Endothelial cell (in vitro differentiated cells): ENCODE measurements at places on chromosomes 11 and 22.

GRCh38 chr22:40511604-40512003 lies 124.9 kb downstream of the MRTFA start:
- DNase-seq = no peak

DNA sequence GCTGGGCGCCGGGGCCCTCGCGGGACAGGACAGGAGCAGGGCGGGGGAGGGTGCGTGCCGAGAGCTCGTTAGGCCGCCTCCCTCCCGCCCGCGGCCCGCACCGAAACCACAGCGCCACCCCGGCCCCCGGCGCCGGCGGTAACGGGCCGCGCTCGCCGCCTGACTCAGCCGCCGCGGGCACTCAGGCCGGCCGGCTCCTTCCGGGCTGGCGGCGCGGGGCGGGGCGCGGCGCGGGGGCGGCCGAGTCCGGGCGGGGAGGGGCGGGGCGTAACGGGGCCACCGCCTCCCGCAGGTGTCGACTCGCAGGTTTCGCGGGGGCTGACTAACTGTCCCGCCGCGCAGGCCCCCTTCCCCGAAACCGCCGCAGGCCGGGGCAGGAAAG lies at the start of gene AP5B1:
Gene AP5B1 (minus strand): TSS at position 207 of the 382 bp plus-strand sequence. CDS start 385 bp downstream, outside the sequence.
- peak; percentile 38 for DNase-seq

GRCh38 chr11:14393889-14394288 lies 34.9 kb upstream of the RRAS2 start:
- no peak for DNase-seq

DNA sequence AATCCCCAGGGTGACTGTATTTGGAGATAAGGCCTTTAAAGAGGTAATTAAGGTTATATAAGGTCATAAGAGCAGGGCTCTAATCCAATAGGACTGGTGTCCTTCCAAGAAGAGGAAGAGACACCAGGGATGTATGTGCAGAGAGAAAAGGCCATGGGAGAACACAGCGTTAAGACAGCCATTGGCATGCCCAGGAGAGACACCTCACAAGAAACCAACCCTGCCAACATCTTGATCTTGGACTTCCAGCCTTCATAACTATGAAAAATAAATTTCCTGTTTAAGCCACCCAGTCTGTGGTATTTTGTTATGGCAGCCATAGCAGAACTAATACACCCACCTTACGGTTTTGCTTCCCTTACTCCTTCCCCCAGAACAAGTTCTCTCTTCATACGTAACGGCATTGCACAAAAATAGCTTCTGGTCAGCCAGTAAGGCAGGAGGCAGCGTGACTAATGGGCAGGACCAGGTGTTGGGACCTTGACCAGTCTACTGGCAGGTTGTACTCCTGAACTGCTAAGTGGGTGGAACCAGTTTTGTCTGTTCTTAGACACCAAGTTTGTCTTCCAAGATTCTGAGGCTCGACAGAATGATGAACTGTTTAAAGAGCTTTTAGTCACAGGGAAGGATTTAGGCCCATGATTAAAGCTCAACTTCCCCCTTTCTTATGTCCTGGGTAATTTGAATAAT lies 31.9 kb upstream of the UPB1 start:
- DNase-seq = no peak

DNA sequence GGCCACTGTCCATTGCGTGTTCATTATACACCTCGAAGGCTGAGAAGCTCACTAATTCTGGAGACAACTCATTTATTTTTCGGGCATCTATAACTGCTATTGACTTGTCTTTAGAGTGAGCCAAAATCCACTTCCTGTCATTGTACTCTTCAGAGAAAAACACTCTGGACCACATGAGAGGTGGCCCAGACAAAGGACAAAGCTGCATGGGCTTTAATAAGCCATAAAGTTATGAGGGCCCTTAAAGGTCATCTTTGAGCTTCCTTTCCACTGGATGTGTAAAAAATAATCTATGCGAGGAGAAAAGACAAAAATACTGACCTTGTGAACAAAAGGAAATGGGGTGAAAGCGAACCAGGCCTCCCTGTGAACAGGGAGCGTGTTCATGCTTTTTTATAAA lies 63.5 kb upstream of the ZC3H12C start:
- DNase-seq = no peak

- DNase-seq = no peak
Observed at GRCh38 chr11:64447831-64448598, 89.1 kb downstream of the RPS6KA4 start.

GRCh38 chr22:32976506-32976905 lies 81.7 kb downstream of the SYN3 start:
- no peak for DNase-seq

DNA sequence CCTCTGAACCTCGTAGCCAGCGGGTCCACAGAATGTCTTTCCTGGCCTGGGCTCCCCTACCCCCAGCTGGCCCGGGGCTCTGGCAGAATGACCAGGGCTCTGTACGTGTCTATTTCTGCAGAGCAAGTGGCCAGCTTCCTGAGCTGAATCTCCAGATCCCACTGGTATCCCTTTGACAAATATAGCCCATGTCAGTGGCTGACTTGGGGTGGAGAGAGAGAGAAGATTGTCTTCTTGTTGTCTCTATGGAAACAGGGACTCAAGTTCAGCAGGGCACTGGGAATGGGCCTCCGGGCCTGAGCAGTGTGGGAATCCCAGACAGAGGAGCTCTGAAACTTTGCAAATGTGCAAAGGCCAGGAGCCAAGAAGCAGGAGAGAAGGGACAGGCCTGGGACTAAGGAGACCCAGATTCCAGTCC lies 33.9 kb downstream of the ANO1 start:
- DNase-seq = no peak

GRCh38 chr22:36744791-36745190 lies 31.1 kb downstream of the IFT27 start:
- no peak for DNase-seq

- DNase-seq = no peak
Observed at GRCh38 chr11:124919898-124920297, 848 bp downstream of the HEPN1 start.

GRCh38 chr11:9065607-9066432 lies 25.6 kb downstream of the SCUBE2 start:
- no peak for DNase-seq

GRCh38 chr11:74749127-74749964 lies 697 bp downstream of the RNF169 start:
- peak; percentile 60 for DNase-seq

DNA sequence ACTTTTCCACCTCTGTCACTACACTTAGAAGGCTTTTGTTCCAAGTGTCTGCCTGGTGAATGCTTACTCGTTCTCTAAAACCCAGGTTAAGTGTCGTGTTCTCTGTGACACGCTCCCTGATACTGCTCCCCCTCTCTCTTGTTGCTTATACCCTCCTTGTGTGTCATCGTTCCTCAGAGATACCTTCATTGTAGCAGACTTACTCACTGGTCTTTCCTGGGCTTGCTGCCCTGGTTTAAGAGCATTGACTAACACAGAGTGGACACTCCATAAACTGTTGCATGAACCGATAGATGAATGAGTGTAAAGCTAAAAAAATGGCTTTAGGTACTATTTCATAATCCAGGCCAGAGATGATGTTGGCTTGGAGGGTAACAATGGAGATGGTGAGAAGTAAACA lies 171.3 kb downstream of the GRIK4 start:
- DNase-seq = no peak

DNA sequence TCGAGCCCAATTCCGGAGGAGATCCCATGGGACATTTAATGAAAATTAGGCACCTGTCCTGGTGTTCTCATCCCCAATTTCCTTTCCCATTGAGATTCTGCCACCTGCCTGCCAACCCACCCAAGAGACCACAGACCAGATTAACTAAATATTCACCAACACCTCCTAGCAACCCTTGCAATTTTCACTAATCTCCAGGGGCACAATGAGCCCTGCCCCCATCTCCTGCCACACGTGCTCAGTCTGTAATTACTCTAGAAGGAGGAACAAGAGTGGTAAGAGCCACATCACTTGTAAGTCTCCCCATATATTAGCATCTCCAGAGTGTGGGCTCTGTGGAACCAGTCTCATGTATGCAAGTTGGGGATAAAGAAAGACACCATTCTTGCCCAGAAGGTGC lies 38.0 kb downstream of the IL18BP start:
- DNase-seq = no peak

DNA sequence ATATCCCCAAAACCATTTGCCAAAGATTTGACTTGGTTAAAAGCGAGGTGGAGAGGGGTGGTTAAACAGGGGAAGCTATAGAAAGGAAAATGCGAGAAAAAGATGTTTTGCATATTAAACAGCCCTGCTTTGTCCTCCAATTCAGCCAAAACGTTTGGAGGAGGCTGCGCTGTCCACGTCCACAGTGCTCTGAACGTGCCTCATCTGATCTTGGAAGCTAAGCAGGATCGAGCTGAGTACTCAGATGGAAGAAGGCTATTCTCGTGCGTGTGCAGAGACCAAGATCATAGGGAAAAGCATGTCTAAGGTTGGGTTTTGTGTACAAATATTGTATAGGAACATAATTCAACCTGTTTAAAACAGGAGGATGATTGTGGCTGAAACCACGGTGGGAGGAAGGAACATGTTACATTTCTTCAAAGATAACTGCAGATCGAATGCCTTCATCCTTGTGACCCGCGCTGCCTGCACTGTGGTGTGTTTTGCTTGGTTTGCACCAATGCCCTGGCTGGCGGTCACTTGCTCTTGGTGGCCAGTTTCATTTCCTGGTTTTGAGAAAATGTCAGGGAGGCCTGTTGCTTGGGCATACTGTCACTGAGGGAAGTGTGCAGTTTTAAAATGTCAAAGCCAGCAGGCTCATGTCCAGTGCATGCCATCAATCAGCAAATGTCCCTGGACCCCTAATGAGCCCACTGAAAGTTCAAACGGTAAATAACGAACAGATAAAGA lies 40.4 kb downstream of the FLI1 start:
- DNase-seq = no peak

GRCh38 chr11:86678823-86679222 lies 6.4 kb upstream of the ME3 start:
- DNase-seq = no peak

GRCh38 chr11:67056267-67057204 lies at the start of gene RHOD:
TSS of gene RHOD (plus strand) at chr11:67056847. CDS start at chr11:67056903, 56 bp downstream.
- DNase-seq = peak; percentile 59

GRCh38 chr22:18101536-18101935 lies 9.1 kb upstream of the TUBA8 start:
- DNase-seq = no peak

DNA sequence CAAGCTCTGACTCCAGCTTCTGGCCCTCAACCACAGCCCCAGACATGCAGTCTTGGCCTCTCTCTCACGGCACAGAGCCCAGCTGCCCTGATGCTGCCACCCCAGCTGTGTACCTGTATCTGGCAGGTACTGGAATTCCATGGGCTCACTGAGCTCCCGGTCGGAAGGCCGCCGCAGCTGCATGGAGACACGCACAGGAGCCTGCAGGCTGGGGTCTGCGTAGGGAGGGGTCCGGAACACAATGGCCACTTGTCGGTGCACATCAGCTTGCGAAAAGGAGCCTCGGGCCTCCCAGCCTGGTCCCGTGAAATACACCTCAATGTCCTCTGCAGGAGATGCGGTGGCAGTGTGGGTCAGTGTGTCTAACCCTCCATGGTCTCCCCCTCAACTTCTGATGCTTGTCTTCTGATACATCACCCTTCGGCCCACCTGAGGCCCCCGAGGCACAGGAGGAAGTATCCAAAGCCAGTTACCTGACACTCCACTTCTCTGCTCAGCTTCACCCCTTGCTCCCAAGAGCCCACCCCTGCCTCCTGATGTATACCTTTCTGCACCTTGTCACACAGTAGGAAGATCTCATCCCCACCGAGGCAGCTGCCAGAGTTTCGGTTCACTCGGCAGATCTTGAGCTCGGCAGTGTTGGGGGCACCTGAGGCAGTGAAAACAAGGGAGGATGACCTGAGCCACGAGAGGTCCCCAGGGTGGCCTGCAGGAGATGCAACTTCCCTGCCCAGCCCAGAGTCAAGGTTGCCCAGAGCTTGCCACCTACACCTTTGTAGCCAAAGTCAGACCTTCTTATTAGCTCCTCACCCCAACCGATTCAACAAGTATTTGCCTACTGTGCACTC lies 4.3 kb downstream of the RELA start:
- no peak for DNase-seq

- no peak for DNase-seq
Observed at GRCh38 chr11:6345366-6345765, 25.1 kb upstream of the CAVIN3 start.

DNA sequence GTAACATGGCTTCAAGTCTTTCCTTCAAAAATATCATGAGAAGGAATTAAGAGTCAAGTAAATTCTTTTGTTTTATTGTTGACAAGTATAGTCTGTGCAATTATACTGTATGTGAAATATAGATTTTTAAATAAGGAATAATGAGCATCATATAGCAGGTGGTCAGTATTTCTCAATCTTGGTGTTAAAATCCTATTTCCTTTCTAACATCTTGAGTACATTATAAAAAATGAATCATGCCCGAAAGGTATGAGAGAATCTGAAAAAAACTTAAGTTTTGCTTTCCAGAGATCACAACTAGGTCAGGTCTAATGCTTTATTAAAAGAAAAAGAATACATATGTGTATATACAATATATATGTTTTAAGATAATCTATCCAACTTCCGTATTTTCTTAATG lies 53.1 kb downstream of the KIF18A start:
- no peak for DNase-seq

GRCh38 chr22:44615602-44616180 lies 86.3 kb upstream of the PRR5 start:
- no peak for DNase-seq

DNA sequence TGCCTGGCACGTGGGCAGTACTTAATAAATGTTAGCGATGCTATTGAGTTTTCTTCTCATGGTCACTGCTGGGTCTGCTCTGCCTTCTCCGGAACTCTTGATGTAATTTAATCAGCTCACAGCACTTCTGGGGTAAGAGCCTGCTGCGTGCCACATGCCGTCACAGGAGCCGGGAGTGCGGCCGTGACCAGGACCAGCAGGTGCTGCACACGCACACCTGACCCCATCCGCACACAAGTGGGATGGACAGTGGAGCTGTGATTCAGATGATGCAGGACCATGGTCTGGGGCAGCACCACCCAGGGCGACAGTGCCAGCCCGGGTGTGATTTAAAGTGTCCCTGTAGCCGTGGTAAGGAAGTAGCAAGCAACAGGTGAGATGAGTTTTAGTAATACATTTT lies 61.2 kb downstream of the TBC1D22A start:
- DNase-seq = no peak

- DNase-seq = no peak
Observed at GRCh38 chr11:9615031-9615451, 41.6 kb downstream of the WEE1 start.

DNA sequence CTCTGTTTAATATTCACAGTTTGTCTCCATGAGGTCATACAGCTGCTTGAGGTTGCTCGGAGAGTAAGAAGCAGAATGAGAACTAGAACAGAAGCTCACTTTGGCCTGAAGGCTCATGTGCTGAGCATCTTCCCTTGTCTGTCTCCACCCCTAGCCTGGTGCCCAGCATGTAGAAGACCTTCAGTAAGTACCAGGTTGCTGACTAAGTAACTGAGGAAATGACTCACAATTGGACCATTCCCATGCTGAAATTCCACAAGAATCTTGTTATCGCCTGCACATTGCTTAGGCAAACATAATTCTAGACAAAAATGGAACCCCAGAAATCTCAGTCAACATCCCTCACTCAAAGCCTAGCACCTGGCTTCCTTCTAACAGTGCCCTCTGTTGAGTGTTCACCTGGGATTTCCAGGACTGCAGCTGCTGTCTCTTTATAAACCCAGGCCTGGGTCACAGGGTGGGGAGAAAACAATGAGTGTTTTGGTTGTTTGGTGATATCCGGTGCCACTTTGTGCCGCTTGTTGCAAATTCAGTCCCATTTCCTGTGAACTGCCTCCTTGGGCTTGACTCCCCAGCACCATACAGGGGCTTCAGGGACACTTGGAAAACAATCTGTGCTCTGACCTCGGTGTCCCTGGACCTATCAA lies 406.8 kb downstream of the ETS1 start:
- DNase-seq = no peak
